Activated T-cell treated with anti-CD3 and anti-CD28 coated beads, Interleukin-2, amount 50 U/mL, for 48 hours (primary cell): ENCODE measurements at places on chromosomes 1 and 21.

DNA sequence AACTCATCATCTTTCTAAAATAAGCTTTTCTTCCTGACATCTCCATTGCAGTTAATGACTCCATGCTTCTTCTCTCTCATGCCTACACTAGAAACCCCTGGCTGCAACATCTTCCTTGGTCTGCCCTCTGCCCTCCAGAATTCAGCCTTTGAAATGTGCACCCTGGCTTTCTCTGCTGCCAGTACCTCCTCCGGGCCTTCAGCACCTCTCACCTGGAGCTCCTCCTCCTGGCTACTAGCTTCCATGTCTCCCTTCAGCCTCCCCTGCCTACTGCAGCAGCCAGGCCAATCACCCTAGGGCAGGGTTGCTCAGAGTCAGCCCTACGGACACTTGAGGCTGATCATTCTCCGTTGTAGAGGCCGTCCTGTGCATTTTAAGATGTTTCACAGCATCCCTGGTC, 18.3 kb downstream of the SUSD4 start:
- no peak for DNase-seq

- DNase-seq: no peak
Measured at GRCh38 chr1:214491468-214492146, 59.8 kb downstream of the PTPN14 start.

GRCh38 chr1:85934516-85934915, 222.1 kb downstream of the COL24A1 start:
- DNase-seq: no peak

DNA sequence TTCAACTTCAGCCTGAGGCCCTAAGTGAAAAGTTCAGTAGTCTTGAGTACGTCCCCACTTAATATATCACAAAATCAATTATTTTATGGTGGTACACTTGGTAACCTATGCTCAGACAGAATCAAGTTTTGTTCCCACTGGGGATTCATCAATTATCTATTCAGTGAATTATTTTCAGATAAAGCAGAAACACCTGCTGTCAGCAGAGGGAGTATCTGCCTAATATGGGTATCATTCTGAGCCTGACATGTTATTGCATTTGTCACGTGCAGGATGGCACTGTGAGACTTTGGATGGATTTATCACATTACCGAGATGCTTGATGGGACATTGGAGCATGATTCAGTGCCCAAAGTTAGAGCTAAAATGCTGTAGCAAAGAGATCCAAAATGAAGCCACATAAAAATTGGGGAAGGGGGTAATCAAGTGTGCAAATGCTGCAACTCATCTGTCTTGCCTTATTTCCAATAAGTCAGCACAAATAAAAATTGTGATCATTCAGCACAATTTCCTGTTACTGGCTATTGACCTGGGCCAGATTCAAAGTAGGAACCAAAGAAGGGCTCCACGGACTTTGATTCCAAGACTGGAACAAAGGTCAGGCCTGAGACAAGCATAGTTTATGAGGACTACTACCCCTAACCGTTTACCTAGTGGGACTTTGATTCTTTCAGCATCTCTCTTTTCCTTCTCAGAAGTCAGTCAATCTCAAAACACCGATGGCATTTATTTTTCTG, 657.6 kb downstream of the LMO4 start:
- DNase-seq: no peak

GRCh38 chr1:86064899-86065298, 91.7 kb downstream of the COL24A1 start:
- DNase-seq: no peak

GRCh38 chr21:31184459-31184858, 146.2 kb upstream of the KRTAP19-8 start:
- DNase-seq: peak; percentile 83

GRCh38 chr1:158998037-158998780, 11.5 kb upstream of the IFI16 start:
- DNase-seq: no peak

GRCh38 chr1:179107706-179108629, 26.1 kb downstream of the TOR3A start:
- no peak for DNase-seq

DNA sequence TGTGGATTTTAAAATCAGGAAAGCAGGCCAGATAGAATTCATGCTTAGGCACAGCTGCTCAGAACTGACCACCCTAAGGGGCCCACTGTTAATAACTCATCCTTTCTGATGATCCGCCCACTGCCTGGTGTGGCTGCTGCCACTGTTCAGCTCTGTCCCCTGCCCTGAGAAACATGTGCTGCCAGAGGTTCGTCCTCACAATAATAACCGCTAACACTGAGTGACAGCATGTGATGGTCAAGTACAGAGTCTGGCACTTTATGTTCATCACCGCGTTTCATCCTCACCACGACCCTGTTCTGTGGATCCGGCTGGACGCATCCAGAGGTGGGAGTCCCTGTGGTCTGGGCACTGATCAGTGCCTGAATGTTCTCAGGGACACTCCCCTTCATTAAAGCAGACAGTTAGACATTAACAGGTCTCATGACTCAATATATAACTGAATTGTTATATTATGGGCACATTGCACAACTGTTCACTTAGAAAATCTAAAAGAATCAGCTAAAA, 108.6 kb downstream of the SIM2 start:
- DNase-seq: no peak
